ENCODE measurements at places on chromosomes 5 and 9. TPM values are rescaled to one million over a fixed set of nuclear protein-coding genes. Genes with fewer than 3 reads are reported as not detected.

COQ4 gene
- polyA plus RNA-seq, result 19.9 TPM

SLC34A1 gene
- polyA plus RNA-seq, result not detected

LRRC70 gene
- polyA plus RNA-seq, result 0.23 TPM

LRRC19 gene
- not detected for polyA plus RNA-seq

OR1N1 gene
- polyA plus RNA-seq, result not detected

C9orf50 gene
- polyA plus RNA-seq, result not detected

GPR151 gene
- polyA plus RNA-seq, result not detected

PLAC8L1 gene
- polyA plus RNA-seq, result not detected

C9orf153 gene
- polyA plus RNA-seq, result not detected

SOX30 gene
- polyA plus RNA-seq, result not detected

VDAC1 gene
- polyA plus RNA-seq, result 84.4 TPM

MCCC2 gene
- 9.2 TPM for polyA plus RNA-seq

PDGFRB gene
- 0.04 TPM for polyA plus RNA-seq

ICE1 gene
- 2.8 TPM for polyA plus RNA-seq

TUSC1 gene
- 0.29 TPM for polyA plus RNA-seq

NR2F1 gene
- not detected for polyA plus RNA-seq

CERCAM gene
- polyA plus RNA-seq, result 1.5 TPM

PCA3 gene
- not detected for polyA plus RNA-seq

TCERG1 gene
- polyA plus RNA-seq, result 37.3 TPM

SECISBP2 gene
- 8.6 TPM for polyA plus RNA-seq

THG1L gene
- 7.6 TPM for polyA plus RNA-seq

LCN1 gene
- not detected for polyA plus RNA-seq

SPATA31A3 gene
- not detected for polyA plus RNA-seq

PCDHB11 gene
- not detected for polyA plus RNA-seq

TMEM215 gene
- not detected for polyA plus RNA-seq

AGPAT2 gene
- polyA plus RNA-seq, result 139 TPM

ZBED3 gene
- polyA plus RNA-seq, result 2.9 TPM

SH3PXD2B gene
- 0.19 TPM for polyA plus RNA-seq

Measured in CD14-positive monocyte (primary cell).